ENCODE measurements at places on chromosomes 2 and 18.

DNA sequence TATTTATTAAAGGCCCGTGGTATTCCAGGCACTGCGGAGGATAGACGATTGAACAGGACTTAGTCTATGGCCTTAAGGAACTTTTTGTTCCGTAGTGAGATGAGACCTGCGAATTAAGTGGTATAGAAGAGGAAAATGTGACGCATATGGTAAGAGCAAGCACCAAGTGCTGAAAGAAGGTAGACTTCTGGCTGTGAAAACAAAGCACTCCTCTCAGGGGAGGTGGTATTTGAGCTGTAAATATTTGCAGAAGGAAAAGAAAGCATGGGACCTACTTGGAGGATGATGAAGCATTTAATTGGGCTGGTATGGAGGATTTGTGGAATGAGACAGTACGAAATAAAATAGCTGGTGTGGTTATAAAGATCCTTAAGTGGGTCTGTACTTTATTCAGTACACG, 62.5 kb downstream of the GPR39 start:
- no peak overlapping the region for H3K27ac ChIP-seq
- no peak for DNase-seq
- no peaks in the 10 kb centered on the region for H3K36me3 ChIP-seq
- H3K27me3 ChIP-seq: no peaks in the 10 kb centered on the region
- no peaks in the 10 kb centered on the region for H3K4me1 ChIP-seq

- H3K4me1 ChIP-seq: no peaks in the 10 kb centered on the region
- H3K4me3 ChIP-seq: no peak overlapping the region
- no peaks in the 10 kb centered on the region for H3K27me3 ChIP-seq
- no peak for DNase-seq
- no peak overlapping the region for H3K27ac ChIP-seq
Observed at GRCh38 chr2:235480614-235481013, 13.2 kb upstream of the AGAP1 start.

DNA sequence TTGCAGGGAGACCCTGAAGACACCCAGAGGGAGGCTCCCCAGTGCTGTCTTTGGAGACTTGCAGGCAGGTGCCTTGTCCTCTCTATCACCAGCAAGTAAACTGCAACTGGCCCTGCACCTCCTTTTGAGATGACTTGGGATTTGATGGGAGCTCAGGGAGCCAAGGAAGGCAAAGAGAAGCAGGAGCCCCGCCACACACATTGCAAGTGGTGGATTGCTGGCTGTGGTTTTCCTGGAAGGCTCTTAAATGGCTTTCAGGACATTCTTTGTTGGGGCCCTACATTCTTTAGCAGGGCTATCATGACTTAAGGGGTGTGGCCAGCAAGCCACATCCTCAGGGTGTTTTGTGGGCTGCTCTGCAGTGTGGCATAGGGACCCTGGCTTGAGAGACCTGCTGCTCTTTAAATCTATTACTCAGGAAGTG, 39.9 kb upstream of the CDC42EP3 start:
- no peak overlapping the region for H3K4me3 ChIP-seq
- no peaks in the 10 kb centered on the region for H3K27me3 ChIP-seq
- no peaks in the 10 kb centered on the region for H3K36me3 ChIP-seq
- no peaks in the 10 kb centered on the region for H3K4me1 ChIP-seq
- H3K27ac ChIP-seq: no peak overlapping the region

DNA sequence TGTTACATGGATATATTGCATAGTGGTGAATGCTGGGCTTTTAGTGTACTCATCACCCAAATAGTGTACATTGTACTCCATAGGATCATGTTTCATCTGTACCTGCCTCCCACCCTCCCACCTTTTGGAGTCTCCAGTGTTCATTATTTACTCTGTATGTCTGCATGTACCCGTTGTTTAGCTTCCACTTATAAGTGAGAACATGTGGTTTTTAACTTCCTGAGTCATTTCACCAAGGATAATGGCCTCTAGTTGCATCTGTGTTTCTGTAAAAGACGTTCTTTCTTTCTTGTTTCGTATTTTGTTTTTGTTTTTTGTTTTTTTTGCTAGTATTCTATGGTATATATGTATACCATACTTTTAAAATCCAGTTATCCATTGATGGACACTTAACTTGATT, 107.5 kb downstream of the MSTN start:
- no peak overlapping the region for H3K27ac ChIP-seq
- DNase-seq: no peak
- H3K27me3 ChIP-seq: no peaks in the 10 kb centered on the region
- no peaks in the 10 kb centered on the region for H3K36me3 ChIP-seq
- no peaks in the 10 kb centered on the region for H3K4me1 ChIP-seq

DNA sequence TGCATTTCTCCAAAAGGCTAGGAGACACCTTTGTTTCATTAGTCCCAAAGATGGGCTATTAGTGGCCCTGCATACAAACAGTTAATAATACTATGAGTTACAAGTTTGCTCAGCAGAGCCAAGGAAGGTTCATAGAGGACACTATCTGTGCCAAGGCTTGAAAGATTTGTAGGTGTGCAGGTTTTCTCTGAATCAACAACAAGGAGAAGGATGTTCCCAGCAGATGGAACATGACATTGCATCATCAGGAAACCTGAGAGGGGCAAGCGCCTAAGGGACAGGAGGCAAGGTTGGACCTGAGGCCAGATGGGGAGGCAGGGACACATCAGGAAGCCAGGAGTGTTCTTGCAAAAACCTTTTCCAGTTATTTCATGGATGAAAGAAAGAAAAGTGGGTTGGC, 35.4 kb upstream of the STK17B start:
- no peak overlapping the region for H3K4me3 ChIP-seq
- no peaks in the 10 kb centered on the region for H3K4me1 ChIP-seq
- no peak overlapping the region for H3K27ac ChIP-seq
- H3K36me3 ChIP-seq: no peaks in the 10 kb centered on the region

GRCh38 chr18:64219517-64219916, 70.6 kb upstream of the LINC00305 start:
- DNase-seq: no peak
- H3K36me3 ChIP-seq: no peaks in the 10 kb centered on the region
- no peak overlapping the region for H3K4me3 ChIP-seq
- no peaks in the 10 kb centered on the region for H3K27me3 ChIP-seq
- H3K4me1 ChIP-seq: no peaks in the 10 kb centered on the region

- DNase-seq: no peak
- no peak overlapping the region for H3K27ac ChIP-seq
- no peaks in the 10 kb centered on the region for H3K36me3 ChIP-seq
Observed at GRCh38 chr2:101420623-101421022, 33.3 kb upstream of the CREG2 start.

- H3K36me3 ChIP-seq: no peaks in the 10 kb centered on the region
- DNase-seq: no peak
- no peak overlapping the region for H3K4me3 ChIP-seq
- no peaks in the 10 kb centered on the region for H3K27me3 ChIP-seq
Observed at GRCh38 chr2:127454595-127455565, 36.7 kb downstream of the PROC start.

DNA sequence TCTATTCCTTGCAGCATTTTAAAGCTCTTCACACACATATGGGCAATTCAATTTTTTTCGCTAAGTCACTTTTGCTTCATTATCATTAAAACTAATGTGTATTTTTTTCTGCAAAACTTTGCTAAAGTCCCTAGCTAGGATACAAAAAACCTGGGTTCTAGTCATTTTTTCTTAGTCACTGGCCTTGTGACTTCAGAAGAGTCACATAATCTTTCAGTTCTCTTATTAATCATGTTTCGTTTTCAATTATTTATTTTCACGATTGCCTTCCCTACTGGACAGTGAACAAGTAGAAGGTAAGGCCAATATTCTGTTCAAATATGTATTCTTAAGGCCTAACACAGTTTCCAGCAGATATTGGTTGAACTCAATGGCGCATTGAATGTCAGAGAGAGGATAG, 60.9 kb upstream of the CYRIA start:
- H3K4me3 ChIP-seq: no peak overlapping the region
- H3K36me3 ChIP-seq: no peaks in the 10 kb centered on the region
- no peaks in the 10 kb centered on the region for H3K4me1 ChIP-seq
- no peaks in the 10 kb centered on the region for H3K27me3 ChIP-seq

DNA sequence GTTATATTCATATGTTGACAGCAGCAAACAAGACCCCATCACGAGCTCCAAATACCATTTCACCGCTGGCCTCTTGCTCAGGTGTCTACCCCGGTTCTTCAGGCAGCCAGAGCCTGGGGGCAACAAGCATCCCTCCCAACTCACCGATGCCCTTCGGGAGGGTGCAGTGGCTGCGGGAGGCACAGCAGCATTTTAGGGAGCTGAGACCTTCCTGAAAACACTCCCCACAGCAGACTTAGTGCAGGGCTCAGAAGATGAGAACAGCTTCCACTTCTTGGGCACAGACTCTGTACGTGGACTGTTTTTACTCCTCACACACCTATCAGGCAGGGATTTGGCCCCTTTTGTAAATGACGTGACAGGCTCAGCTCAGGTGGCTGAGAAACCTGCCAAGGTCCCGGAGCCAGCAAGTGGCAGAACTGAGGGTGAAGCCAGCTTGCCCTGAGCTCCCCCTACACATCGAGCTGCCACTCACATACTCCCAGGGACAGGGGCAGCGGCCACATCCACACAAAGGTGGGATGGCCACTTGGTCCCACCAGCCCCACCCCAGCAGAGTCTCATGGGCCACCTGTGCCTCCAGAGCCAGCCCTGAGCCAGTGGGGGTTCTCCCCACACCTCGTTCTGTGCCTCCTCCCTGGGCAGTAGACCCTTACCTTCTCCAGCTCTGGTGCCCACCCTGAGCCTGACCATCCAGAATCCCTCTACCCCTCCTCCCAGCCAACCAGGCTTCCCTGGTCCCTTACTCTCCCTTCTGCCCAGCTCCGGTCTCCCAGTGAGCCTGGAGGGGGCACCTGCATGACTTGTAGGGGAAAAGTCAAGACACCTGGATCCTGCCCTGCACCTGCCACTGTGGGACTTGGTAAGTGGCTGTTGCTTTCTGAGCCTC, 28.5 kb downstream of the CYP27C1 start:
- no peaks in the 10 kb centered on the region for H3K27me3 ChIP-seq
- H3K4me3 ChIP-seq: no peak overlapping the region
- H3K36me3 ChIP-seq: no peaks in the 10 kb centered on the region
- no peak for DNase-seq

GRCh38 chr2:143822736-143823135, 693.5 kb downstream of the ARHGAP15 start:
- no peak overlapping the region for H3K27ac ChIP-seq
- no peak overlapping the region for H3K4me3 ChIP-seq
- no peak for DNase-seq
- no peaks in the 10 kb centered on the region for H3K27me3 ChIP-seq
- no peaks in the 10 kb centered on the region for H3K36me3 ChIP-seq

DNA sequence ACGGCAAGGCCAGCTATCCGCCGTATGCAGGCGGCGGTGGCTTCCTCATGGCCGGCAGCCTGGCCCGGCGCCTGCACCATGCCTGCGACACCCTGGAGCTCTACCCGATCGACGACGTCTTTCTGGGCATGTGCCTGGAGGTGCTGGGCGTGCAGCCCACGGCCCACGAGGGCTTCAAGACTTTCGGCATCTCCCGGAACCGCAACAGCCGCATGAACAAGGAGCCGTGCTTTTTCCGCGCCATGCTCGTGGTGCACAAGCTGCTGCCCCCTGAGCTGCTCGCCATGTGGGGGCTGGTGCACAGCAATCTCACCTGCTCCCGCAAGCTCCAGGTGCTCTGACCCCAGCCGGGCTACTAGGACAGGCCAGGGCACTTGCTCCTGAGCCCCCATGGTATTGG, 3.1 kb downstream of the B3GNT7 start:
- H3K36me3 ChIP-seq: peaks cover 18% of the 10 kb centered on the region
- no peak overlapping the region for H3K4me3 ChIP-seq
- H3K27ac ChIP-seq: no peak overlapping the region
- no peaks in the 10 kb centered on the region for H3K27me3 ChIP-seq
- H3K4me1 ChIP-seq: peaks cover 28% of the 10 kb centered on the region

- H3K36me3 ChIP-seq: peaks cover 55% of the 10 kb centered on the region
- no peak overlapping the region for H3K27ac ChIP-seq
- H3K4me3 ChIP-seq: no peak overlapping the region
- H3K4me1 ChIP-seq: no peaks in the 10 kb centered on the region
- no peaks in the 10 kb centered on the region for H3K27me3 ChIP-seq
Observed at GRCh38 chr2:117825437-117825836, 10.9 kb downstream of the DDX18 start.

DNA sequence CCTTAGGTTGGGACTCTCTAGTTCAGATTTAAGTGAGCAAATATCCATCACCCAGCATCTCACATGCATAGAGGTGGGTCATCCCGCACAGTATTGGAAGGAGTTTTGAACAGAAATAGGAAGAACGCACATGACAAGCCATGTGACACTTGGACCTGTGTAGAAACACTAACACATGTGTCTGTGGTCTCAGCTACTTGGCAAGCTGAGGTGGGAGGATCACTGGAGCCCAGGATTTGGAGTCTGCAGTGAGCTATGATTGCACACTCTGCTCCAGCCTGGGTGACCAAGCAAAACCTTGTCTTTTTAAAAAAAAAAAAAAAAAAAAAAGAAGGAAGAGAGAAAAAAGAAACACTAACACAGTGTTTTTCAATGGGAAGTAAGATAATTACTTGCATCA, 5.4 kb upstream of the MTCL1 start:
- H3K4me3 ChIP-seq: no peak overlapping the region
- H3K4me1 ChIP-seq: peaks cover 16% of the 10 kb centered on the region
- H3K27ac ChIP-seq: no peak overlapping the region
- no peaks in the 10 kb centered on the region for H3K27me3 ChIP-seq

- H3K4me3 ChIP-seq: no peak overlapping the region
- DNase-seq: no peak
- H3K27ac ChIP-seq: no peak overlapping the region
- H3K36me3 ChIP-seq: no peaks in the 10 kb centered on the region
Observed at GRCh38 chr2:62498739-62499138, 7.3 kb downstream of the TMEM17 start.

GRCh38 chr2:107545851-107546250, 280.8 kb upstream of the RGPD4 start:
- H3K4me1 ChIP-seq: no peaks in the 10 kb centered on the region
- H3K36me3 ChIP-seq: no peaks in the 10 kb centered on the region
- no peak overlapping the region for H3K27ac ChIP-seq
- no peak for DNase-seq

GRCh38 chr2:22817197-22817596, 567.8 kb upstream of the KLHL29 start:
- H3K4me1 ChIP-seq: no peaks in the 10 kb centered on the region
- no peaks in the 10 kb centered on the region for H3K36me3 ChIP-seq
- H3K4me3 ChIP-seq: no peak overlapping the region
- DNase-seq: no peak
- H3K27me3 ChIP-seq: no peaks in the 10 kb centered on the region

GRCh38 chr2:10668402-10669012, 21.3 kb downstream of the NOL10 start:
- no peak for DNase-seq
- H3K4me3 ChIP-seq: no peak overlapping the region
- H3K27me3 ChIP-seq: no peaks in the 10 kb centered on the region
- no peaks in the 10 kb centered on the region for H3K4me1 ChIP-seq
- no peak overlapping the region for H3K27ac ChIP-seq

GRCh38 chr2:75246441-75247167, 47.3 kb upstream of the TACR1 start:
- no peaks in the 10 kb centered on the region for H3K36me3 ChIP-seq
- H3K27ac ChIP-seq: no peak overlapping the region
- no peaks in the 10 kb centered on the region for H3K27me3 ChIP-seq

GRCh38 chr18:77524909-77525308, 275.3 kb downstream of the GALR1 start:
- no peak overlapping the region for H3K27ac ChIP-seq
- no peaks in the 10 kb centered on the region for H3K36me3 ChIP-seq
- no peaks in the 10 kb centered on the region for H3K4me1 ChIP-seq
- no peak overlapping the region for H3K4me3 ChIP-seq

- DNase-seq: no peak
- no peak overlapping the region for H3K27ac ChIP-seq
- no peaks in the 10 kb centered on the region for H3K4me1 ChIP-seq
- H3K4me3 ChIP-seq: no peak overlapping the region
Observed at GRCh38 chr2:105262651-105263091, 21.1 kb downstream of the GPR45 start.

All from H1 (cell line).